T-helper 1 cell (primary cell): ENCODE measurements at places on chromosomes 2 and 18.

DNA sequence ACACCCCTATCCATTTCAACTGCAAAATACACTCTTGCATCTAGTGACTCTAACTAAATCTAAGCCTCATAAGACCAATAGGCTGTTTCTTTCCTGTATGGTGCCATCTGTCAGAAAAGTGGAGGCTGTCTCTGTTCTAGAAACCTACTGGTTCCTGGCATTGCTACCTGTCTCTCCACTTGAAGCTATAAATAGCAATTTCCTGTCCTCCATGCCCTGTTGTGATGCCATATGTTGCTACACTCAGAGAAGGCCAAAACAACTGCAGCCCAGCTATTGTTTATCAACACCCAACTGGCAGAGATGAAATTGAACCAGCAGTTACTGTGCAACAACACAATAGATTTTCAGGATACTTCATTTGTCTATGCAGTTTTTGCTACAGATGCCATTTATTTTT, 1355.1 kb upstream of the SLC39A10 start:
- no peak for DNase-seq

- DNase-seq: no peak
Measured at GRCh38 chr2:161839926-161840325, 215.7 kb downstream of the SLC4A10 start.

DNA sequence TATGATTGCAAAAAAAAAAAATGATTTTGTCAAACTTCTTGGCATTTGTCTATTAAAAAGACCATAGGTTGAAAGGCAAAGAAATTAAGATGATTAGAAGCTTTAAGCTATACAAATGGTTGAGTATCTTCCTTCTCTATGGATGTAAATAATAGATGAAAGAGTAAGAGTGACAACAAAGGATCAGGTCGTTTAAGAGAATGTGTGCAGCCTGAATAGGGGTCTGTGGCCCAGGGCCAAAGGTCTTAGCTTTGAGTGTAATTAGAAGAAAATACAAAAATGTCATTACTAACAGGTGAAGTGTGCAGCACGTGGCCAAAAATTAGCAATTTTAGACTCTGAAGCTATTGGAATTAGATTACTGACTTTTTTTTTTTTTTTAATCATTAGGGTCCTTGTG, 122.4 kb downstream of the GREB1L start:
- DNase-seq: no peak

GRCh38 chr2:223262946-223263345, 211.0 kb downstream of the KCNE4 start:
- no peak for DNase-seq

DNA sequence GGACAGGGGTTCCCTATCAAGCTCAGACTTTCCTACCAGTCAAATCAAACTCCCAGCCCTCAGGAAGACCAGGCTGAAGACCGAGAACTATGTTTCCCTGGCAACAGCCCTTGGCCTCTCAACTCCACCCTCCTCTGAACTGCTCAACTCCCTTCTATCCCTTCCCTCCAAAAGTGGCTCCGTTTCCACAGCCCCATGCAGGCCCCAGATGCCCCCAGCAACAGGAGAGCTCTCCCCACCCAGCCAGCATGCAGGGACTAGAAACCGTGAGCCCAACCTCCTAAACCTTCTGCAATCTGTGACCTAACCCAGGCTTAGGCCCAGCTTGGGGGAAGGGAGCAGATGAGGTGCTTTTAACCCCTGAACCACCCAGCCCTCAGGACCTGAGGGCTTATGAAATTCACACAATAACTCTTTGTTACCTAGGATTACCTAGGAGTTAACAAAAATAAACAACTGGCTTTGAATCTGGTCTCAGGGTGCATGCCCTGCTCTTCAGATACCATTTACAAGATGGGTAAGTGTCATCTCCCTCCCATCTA, 87.2 kb downstream of the BCL11A start:
- no peak for DNase-seq

GRCh38 chr2:122009561-122009960, 254.1 kb downstream of the TSN start:
- DNase-seq: no peak

- no peak for DNase-seq
Measured at GRCh38 chr2:12417786-12418185, 298.9 kb upstream of the TRIB2 start.

DNA sequence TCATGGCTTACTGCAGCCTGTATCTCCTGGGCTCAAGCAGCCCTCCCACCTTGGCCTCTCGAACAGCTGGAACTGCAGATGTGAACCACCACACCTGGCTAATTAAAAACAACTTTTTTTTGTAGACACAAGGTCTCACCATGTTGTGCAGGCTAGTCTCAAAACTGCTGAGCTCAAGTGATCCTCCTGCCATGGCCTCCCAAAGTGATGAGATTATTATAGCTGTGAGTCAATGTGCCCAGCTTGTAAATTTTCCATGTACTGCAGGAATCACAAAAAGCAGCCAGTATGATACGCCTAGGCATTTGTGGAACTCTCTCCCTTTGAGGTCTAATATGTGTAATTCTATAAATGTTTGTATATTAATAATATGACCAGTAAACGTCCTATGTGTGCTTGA, 59.9 kb downstream of the MSH6 start:
- no peak for DNase-seq

DNA sequence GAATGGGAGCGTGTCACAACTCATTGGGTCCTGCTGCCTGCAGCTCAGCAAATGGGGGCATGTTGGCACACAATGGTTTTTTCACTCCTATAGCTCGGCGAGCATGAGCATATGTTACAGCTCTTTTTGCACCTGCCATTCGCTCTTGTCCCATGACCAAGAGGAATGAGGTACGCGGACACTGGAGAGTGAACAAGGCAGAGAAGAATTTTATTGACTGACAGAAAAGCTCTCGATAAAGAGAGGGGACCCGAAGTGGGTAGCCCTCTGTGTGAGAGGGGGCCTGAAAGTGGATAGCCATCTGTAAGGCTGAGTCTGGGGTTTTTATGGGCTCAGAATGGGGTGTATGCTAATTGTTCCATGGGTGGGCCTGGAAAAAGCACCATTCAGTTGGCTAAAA, 5.5 kb downstream of the ACYP2 start:
- no peak for DNase-seq

DNA sequence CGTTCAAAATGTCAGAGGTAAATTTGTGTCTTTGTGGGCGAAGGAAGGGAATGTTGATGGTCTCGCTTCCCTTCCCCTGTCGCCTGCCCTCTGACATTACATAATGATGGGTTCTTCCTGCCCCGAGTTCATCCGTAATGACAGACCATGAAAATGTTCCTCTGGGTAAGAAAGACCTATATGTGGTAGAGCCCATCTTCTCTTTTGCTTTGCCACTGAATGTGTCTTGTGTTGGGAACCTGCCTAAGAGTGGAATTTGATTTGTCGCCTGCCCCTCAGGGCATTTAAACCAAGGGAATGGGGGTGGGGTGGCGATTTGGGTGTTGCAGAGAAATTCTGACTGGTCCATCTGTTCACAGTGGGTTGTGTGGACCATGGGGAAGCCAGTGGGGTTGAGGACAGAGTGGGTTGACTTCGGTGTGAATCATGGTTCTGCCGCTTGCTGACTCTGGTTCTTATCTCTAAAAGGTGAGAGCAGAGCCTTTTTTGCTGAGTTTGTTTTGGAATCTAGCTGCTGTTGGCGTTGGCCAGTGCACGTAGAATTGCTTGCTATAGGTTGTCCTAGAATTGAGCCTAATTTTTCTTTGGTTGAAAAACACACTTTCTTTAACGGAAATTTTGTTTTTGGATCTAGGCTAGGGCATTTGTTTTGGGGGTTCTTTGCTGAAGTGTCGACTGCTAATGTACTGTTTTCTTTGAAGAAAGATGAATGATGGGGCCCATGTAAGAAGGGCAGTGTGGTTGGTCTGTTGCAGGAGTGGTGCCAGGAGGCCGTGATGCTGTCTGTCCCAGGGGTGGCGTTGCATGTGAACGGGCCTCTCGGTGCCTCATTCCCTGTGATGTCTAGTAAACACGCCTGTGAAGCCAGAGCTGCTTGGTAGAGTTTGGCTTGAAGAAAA, 1.3 kb downstream of the INPP4A start:
- DNase-seq: no peak

DNA sequence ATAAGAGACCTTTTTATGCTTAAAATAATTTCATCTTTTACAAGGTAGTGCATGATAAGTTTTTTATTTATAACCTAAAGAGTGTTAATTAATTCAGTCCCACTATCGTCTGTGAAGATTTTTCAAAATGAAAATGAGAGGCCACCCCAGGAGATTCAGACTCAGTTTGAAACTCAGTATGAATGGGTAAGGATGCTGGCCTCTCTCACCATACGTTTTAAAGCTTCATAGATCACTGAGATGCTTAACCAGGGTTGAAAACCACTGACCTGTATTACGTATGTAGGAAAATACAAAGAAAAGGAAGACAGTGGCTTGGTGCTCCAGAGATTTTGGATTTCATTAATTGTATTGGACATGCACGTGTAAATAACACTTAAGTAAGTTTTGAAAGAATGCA, 278.7 kb downstream of the FSIP2 start:
- DNase-seq: no peak

DNA sequence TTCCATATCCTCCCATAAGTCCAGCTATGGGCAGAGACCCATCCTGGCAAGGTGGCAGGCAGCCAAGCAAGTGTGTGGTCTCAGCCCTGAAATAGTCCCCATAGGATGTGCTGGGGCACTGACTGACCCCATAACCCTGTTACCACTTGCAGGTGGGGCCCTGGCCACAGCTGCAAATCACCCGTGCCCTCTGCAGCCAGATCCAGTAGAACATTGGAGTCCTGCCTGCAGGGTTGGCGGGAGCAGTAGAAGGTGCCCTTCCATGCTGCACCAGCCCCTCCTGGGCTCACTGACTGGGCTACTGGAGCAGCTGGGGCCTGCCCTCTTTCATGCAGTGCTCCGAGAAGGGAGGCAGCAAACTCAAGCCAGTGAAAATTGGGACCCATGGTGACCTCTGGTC, 112.6 kb upstream of the MCFD2 start:
- DNase-seq: no peak

DNA sequence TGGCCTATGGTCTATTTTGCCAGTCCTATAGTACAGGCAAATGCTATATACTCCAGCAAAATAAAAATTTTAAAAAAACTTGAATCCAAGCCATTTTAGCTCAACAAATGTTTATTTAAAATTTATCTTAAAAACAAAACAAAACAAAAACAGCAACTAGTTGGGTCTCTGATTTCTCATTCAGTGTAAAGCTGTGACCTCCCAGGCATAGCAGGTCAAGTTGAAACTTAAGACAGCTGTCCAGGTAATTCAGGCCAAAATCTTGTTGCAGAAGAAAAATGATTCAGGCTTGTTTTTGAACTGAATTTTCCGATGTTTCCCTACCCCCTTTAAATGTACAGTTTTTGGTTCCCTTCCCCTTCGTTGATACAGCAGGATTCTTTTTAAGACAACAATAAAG, 58.5 kb downstream of the CABLES1 start:
- no peak for DNase-seq

DNA sequence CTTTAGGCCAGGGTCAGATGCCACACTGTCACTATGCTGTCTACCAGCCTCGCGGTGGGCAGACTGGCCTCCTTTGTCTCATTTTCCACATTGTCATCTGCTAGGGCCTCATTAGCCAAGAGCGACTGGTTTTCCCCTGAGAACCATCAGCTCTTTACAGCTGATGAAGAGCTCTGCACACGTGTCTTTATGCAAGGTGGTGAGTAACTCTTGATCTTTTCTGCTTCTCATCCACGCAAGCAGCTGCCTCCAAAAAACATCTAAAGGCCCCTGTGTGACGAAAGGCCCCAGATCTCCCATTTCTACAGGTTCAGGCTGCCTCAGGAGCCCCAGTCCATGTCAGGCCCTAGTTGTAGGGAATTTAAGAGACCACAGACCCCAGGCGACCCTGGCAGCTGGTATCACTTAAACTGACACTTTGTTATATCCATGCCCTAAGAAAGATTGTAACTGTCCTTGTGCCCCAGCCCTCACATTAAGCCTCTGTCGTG, 52.9 kb downstream of the DPYSL5 start:
- DNase-seq: no peak

GRCh38 chr2:70029814-70030409, 57.4 kb upstream of the PCBP1 start:
- DNase-seq: no peak

DNA sequence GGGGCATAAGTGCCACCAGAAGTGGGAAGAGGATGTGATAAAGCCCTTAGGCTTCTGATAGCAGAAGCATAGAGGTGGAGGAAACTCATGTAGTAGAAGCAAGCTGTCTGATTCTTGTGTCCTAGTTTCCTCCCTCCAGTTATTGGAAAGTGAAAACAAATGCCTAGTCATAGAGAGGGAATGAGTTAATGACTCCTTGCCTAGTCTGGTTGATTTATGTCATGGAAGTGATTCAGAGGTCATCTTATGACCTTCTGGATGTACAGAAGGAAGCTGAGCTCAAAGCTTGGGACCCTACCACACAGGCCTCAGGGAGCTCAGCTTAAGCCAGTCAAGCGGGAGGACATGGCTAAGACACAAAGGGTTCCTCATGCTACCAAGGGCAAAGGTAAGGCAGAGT, 232.2 kb downstream of the THSD7B start:
- DNase-seq: no peak

DNA sequence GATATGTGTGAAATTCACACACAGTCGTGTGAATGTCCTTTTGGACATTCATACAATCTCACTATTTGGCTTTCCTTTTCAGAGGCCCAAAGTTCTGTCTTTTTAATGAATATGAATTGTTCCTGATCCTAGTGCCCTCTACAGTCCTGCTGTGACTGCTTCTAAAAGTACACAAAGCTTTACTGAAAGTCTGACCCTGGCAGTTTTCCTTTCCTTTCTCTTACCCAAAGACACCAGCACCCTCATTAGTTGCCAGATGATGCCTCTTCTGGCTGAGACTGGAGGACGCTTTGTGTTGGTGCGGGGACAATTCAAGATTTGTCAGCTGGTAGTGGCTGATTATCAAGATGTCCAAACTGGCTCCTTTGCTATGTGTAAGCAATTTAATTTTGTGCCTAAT, 81.8 kb upstream of the CDCA7 start:
- no peak for DNase-seq

GRCh38 chr2:167758292-167758691, 489.1 kb downstream of the STK39 start:
- DNase-seq: no peak

DNA sequence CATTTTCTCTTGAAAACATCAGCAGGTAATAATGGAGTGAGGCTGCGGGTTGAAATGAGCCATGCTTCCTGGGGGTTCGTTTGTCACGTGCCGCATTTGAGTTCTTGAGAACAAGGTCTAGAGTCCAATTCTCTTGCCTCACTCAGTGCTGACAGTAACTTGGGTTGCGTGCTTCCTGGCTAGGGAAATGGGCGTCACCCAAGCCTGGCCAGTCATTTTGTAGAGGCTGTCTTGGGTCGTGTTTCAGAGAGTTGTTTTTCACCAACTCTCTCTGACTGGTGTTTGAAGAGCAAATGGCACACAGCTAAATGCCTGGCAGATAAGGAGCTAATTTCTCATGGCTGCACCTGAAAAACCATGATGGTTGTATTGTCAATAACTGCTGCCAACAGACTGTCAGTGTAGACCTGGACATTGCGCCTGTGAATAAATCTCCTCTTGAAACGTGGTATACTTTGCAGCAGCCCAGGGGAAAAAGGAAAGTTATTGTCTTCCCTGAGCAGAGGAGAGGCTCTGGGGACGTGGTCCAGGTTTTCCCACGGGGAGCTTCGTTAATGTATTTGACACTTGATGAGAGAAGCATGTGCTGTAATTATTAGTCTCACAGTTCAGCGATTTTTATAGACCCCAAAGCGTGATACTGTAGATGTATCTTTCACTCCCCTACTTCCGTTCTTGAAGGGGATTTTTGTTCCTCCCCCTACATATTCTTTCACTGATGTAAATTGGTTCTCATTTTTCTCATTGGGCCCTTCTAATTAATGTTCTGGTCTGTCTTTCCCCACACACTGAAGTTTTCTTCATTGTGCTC, 196.0 kb downstream of the FHOD3 start:
- no peak for DNase-seq

GRCh38 chr2:173271135-173271534, 83.5 kb upstream of the CDCA7 start:
- no peak for DNase-seq
